ENCODE measurements at places on chromosomes 1 and 21.

DNA sequence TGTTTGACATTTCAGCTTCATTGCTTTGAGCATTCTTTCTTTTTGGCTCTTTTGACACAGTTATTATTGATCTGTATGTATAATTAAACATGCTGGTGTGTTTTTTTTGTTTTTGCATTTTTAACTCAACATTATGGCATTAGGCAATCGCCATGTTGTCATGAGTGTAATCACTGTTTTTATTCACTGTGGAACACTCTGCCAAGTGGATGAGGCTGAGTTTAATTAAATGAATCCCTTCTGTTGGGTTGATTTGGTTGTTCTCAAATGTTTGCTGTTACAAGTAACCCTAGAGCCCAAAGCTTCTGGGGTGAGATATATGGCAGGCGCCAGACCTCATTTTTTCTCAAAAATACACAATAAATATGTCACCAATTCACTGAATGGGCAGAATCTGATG lies 428.1 kb downstream of the MATN1 start:
- DNase-seq = no peak

GRCh38 chr1:168598892-168599291 lies 22.5 kb downstream of the XCL1 start:
- no peak for DNase-seq

DNA sequence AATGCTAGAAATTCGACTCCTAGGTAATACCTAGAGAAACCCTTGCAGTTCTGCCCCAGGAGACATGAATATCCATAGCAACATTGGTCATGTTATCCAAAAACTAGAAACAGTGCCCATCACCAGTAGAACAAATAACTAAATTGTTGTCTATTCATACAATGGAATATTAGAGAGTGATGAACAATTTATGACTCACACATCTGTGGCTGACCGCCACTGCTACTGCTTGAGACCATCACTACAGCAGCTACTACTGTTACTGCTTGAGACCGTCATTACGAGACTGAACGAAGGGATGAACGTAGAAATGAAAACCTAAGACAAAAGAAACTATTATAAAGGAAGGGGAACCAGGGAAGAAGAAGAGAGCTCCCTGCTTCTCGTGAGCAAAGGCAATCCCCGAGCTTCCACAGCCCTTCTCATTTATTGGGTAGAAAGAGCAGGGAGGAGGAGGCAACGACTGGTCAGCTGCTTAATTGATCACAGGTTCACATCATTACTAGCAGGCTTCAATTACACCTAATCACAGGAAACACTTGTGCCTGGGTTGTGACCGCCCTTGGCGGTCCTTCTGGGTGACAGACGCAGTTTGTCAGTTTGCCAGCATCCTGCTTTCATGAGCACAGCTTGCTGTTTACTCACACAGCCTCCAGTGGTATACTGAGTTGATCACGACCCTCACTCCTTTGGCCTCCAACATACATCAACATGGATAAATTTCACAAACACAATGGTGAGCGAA lies 14.1 kb upstream of the PADI4 start:
- DNase-seq = no peak

GRCh38 chr1:222043444-222044292 lies 301.8 kb upstream of the DUSP10 start:
- DNase-seq = no peak

- DNase-seq = no peak
Observed at GRCh38 chr1:3695326-3696217, 43.3 kb downstream of the TP73 start.

DNA sequence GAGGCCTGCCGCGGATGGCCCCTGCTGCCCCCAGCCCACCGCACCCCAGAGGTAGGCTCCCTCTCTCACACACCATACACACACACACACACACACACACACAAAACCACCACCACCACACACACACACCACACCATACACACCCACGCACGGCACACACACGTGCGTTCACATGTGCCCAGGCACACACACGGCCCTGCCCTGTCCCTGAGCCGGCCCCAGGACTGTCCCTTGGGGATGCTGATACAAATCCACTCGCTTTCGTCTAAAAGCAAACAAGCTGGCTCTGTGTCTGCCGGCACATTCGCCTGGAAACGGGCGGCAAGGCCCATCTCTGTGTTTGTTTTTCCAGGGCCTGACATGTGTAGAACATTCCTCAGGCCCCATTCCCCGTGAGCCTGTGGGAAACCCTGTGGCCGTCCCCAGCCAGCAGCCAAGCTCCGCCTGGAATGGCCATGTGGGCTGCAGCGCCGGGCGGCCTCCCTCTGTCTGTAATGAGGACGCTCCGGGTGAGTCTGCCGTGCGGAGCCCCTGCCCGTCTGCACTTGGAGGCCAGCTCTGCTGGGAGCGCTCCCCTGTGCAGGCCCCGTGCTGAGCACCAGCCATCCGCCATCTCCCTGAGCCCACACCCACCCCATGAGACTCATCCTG lies 67.4 kb downstream of the DMRTB1 start:
- no peak for DNase-seq

DNA sequence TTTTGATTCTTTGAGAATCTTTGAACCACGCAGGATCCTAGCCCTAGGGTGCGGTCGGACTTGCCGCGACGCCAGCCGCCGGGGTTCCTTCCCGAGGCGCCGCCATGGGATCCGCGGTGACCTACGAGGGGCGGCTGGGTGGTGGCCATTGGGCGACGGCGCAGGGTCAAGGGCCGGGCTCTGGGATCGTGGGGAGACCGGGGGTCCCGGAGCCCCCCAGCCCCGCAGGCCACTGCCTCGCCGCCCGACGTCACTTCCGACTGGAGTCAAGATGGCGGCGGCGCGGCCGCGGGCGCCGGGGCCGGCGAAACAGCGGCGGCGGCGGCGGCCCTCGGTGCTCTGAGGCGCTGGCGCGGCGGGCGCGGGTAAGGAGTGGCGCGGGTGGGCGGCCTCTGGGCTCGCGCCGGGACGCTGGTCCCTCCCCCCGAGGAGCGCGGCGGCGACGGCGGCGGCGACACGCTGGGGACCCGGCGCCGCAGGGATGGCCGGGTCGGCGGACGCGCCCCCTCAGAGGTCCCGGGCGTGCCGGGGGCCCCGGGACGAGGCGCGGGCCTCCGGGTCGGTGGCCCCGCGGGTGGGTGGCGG lies at the start of gene PRDM2:
Gene PRDM2, plus strand, starts transcription at position 253 of the 585 bp plus-strand sequence. CDS start 15,418 bp downstream, outside the sequence.
- DNase-seq = no peak

GRCh38 chr1:99728494-99729235 lies 37.8 kb downstream of the FRRS1 start:
- DNase-seq = no peak

DNA sequence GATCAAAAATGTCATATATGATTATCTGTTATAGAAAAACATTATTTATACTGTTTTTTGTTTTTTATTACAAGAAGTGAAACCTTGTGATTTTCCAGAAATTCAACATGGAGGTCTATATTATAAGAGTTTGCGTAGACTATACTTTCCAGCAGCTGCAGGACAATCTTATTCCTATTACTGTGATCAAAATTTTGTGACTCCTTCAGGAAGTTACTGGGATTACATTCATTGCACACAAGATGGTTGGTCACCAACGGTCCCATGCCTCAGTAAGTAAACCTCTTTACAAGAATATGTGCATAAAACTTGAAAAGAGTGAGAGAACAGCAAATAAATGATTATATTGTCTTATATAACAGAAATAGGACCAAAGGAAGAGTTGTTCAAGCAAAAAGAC lies 14.5 kb downstream of the CFHR4 start:
- no peak for DNase-seq

GRCh38 chr1:209057901-209058300 lies 525.6 kb upstream of the CAMK1G start:
- DNase-seq = no peak

DNA sequence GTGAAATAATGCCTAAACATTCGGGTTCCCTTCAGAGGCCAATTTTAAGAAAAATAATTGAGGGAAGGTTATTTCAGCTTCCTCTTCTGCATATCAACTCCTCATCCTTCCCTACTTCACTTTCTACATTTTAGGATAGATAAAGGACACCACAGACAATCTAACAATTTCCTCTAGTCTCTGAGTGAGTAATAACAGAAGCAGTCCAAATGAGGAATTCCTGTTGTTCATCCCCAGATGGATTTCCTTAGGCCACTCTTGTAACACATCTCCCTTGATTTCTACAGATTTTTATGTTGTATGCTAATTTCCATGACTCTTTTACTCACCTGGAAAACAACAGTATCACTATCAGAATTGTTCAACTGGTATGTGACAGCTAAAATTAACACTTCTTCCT lies 87.7 kb upstream of the LYPLAL1 start:
- no peak for DNase-seq

- DNase-seq = no peak
Observed at GRCh38 chr1:85134583-85135391, 66.0 kb downstream of the SYDE2 start.

DNA sequence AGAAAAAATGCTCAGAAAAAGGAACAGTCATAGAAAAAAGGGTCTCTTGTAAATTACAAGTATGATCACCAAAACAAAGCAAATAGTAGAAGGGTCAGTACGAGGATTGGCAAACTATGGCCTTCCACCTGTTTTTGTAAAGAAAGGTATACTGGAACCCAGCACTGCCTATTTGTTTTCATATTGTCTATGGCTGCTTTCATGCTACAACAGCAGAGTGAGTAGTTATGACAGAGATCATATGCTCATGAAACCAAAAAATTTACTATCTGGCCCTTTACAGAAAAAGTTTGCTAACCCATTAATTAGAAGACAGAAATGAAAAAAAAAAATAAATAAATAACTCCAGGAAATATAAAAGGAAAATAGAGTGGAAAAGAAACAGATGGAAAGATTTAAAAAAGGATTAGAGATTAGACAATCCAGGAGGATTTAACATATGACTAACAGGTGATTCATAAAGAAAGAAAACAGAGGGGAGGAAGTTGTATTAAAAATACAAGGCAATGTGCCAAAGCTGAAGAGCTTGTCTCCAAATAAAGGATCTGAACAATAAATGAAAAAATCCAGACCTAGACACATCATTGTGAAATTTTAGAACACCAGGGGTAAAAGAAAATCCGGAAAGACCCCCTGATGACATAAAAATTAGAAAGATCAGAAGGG lies 108.5 kb upstream of the SERTAD4 start:
- no peak for DNase-seq

DNA sequence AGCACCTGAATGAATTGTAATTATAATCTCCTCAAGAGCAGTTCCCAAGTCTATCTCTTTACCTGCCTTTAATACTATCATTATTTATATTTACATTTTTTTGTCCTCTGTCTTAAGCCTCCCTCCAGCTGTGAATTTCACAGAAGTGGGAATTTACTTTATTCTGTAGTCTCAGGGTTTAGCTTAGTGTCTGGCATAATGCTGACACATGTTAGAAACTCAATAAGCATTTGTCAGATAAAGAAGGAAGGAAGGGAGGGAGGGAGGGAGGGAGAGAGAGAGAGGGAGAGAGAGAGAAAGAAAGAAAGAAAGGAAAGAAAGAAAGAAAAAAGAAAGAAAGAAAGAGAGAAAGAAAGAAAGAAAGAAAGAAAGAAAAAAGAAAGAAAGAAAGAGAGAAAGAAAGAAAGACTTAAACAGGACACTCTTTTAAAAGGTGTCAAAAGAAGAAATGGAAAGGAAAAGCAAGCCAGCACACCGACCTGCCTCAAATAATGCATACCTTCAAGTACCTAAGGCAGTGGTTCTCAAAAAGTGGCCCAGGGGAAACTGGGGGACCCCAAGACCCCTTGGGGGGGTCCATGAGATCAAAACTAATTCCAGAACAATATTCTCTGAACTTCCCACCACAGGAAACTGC lies 1.8 kb upstream of the PGLYRP4 start:
- no peak for DNase-seq

- DNase-seq = no peak
Observed at GRCh38 chr1:183907070-183907469, 102.2 kb downstream of the RGL1 start.

DNA sequence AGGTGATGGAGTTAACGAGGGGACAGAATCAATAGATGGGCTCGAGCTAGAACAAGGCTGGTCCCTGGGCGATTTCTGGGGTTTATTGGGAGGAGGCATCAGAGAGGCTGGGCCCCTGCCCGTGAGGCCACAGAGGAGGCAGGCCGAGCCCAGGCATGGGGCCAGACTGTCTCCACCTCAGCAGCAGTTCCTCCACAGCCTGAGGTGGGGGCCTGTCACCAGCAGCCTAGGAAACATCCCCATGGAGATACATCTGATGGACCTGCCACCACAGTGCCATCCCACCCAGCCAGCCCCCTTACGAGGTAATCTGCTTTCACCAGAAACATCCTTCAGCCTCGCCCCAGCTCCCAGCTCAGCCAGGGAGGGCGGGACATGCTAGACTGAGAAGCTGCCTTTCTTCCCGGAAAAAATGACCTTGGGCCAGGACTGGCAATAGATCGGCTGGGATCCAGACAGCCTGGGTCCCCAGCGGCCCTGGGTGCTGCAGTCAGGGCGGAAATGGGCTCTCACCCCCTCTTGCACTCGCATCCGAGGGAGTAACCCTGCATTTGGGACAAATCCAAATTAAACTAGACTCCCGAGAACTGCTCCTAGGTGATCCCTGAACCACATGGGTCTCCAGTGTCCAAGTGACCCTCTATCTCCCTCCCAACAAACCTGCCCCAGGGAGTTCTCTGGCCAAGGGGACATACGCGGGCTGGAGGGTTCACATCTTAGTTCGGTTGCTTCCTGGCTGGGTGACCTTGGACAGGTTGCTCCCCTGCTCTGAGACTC lies 10.0 kb upstream of the EPHA8 start:
- DNase-seq = no peak

DNA sequence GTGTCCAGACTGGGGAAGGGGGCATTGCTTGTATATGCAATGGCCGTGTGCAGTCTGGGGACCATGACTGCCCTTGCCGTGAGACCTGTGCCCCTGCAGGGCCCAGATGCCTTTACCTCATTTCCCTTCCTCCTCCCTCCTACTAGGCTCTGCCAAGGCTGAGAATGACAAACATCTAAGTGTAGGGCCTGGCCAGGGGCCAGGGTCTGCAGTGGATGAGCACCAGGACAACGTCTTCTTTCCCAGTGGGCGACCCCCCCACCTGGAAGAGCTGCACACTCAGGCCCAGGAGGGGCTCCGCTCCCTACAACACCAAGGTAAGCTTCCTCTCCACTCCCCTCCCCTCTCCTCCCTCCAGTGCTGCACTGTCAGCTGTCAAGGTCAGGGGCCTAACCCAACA lies 49.5 kb downstream of the YARS1 start:
- DNase-seq = no peak

DNA sequence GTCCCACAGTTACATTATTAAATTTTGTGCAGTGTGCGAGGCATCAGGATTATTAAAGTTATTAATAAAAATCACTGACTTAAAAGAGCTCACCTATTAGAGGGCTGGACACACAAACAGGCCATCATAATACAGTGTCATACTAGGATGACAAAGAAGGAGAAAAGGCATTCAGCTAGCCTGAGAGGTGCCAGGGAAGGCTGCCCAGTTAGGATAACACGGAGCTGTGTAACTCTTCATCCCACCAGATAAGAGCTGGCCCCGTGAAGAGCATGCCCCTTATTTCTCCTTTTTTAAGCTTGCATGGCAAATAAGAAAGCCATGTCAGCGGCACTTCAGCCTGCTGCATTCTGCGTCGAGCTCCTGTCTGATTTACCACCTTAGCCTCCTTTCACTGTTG lies 109.5 kb downstream of the KCNK1 start:
- no peak for DNase-seq

DNA sequence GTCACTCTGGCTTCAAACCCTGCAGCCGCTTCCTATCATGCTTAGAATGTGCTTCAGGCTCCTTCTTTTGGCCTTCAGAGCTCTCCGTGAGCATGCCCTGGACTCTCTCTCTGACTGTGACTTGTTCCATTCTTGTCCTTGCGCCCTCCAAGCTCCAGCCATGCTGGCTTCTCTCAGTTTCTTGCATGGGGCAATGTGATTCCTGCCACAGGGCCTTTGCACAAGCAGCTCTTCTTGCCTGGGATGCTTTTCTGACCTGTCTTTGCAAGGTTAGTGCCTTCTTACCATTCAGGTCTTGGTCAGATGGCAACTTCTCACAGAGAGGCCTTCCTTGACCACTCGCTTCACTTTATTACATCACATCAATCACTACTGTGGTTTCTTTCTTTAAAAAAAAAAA lies 66.1 kb downstream of the NFASC start:
- DNase-seq = no peak

All from keratinocyte (primary cell).